ENCODE measurements at places on chromosomes 12 and 14. TPM values are rescaled to one million over a fixed set of nuclear protein-coding genes. Genes with fewer than 3 reads are reported as not detected.

DNA sequence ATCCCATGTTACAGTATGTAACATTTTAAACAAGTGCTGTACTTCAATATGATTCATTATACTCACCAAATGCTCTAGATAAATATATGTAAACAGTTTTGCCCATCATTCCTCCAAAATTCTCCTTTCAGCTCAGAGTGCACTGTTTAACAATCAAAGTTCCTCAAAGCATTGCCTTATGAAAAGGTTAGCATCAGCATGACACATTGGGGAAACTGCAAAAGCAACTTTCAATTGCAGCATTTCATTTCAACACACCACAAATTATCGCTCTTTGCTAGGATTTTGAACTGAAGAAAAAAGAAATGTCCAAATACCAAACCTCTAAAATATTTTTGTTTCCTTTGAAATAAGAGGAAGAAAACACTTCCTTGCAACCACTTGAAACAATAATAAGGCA is 413.2 kb downstream of the FLRT2 start:
- no peak for DNase-seq

- peak; percentile 32 for DNase-seq
Observed at GRCh38 chr14:24137529-24138395, 1.8 kb downstream of the PSME1 start.

GRCh38 chr12:49304161-49304560 is 9.2 kb downstream of the PRPH start:
- DNase-seq: no peak

GRCh38 chr14:95070748-95071435 is 86.4 kb downstream of the DICER1 start:
- DNase-seq: no peak

The ACRBP gene
- total RNA-seq: 1.3 TPM

GRCh38 chr12:116039081-116039480 is 238.4 kb downstream of the MED13L start:
- no peak for DNase-seq

The PRICKLE1 gene
- 1.5 TPM for total RNA-seq

GRCh38 chr12:111826316-111826715 is 15.7 kb upstream of the MAPKAPK5 start:
- DNase-seq: no peak

Data from pancreas (tissue), 10 donors.